ENCODE measurements at places on chromosomes 5 and 9.

GRCh38 chr9:109167716-109168115 is 667 bp upstream of the FRRS1L start:
- DNase-seq: no peak

GRCh38 chr5:172887692-172888091 is 53.6 kb downstream of the ERGIC1 start:
- DNase-seq: no peak

DNA sequence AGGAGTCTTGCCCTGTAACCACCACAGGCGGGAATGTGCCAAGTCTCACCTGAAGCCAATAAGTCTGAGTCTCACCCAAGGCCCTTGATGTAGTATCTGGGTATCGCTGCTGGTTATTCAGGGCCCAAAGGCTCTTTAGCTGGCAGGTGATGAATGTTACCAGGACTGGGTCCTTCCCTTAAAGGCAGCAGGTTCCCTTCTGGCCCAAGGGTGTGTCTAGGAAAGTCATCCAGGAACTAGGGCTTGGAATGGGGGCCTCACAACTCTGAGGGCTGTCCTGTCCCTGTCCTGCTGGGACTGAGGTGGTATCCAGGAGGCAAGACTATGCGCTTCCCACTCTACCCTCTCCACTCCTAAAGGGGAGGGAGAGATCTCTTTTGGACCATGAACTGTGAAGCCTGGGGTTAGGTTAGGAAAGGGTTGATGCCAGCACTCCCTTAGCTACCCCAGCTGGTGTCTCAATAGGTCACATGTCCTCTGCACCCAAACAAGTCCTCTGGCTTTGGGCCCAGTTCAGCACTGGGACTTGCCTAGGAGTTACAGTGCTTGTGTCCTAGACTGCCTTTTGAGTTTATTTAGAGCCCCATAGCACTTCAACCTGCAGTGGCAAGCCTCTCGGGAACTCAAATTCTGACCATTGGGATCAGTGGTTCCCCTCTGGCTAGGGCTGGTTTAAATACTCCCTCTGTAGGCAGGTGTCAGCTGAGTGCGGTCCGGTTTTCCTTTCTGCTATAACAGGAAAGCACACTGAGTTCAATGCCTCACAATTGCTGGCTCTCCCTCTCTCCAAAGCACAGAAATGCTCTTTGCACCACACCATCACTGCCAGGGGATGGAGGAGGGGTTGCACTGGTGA is 22.5 kb upstream of the RANBP3L start:
- no peak for DNase-seq

DNA sequence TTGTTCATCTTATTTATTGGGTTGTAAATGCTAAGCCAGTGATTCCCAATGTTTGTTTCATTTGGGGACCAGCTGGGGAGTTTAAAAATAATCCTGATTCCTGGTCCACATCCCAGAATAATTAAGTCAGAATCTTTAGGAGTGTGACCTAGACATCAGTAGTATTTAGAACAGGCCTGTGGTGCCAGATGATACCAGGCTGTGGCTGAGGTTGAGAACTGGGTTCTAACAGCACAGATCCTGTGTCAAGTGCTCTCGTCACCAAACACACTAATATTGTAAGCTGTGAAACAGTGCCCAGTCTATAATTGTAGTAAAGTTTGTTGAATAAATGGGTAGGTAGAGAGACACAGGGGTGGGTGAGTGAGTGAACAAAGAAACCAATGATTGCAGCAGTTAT is 172.1 kb upstream of the PPP1R2B start:
- DNase-seq: no peak

- no peak for DNase-seq
Observed at GRCh38 chr5:5331848-5332247, 90.6 kb upstream of the ICE1 start.

GRCh38 chr9:99962680-99963261 is 56.3 kb downstream of the STX17 start:
- DNase-seq: no peak

DNA sequence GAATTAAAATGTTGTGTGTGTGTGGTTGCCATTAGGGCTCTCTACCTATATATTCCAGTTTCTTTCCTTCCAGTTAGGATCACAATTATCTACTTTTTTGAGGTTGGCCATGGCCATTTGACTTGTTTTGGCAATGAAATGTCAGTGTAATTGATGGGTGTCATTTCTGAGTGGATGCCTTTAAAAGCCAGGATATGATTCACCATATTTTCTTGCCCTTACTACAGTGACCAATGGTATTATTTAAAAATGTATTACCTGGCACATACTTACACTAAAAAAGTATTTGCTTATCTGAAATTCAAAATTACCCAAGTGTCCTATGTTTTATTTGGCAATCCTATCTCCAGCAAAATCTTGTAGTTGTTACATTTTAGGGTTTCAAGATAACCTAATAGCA is 258.7 kb upstream of the ACTBL2 start:
- no peak for DNase-seq

DNA sequence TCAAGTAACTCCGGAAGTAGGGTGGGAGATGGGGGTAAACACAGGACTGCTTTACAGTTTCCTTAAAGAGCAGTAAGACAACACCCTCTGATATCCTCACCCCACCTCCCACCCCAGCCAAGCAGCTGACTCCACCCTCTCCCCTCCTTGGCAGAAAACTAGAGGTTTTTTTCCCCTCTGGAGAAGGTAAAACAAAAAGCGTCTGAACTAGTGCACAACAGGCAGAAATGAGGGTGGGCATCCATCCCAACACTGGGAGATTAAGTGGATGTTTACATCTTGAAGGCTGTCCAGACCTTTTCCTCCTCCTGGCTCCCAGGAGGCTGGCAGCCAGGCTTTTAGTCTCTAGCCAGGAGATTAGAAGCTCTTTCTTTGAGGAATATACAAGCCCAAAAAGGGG is 13.9 kb upstream of the CTNNAL1 start:
- no peak for DNase-seq

DNA sequence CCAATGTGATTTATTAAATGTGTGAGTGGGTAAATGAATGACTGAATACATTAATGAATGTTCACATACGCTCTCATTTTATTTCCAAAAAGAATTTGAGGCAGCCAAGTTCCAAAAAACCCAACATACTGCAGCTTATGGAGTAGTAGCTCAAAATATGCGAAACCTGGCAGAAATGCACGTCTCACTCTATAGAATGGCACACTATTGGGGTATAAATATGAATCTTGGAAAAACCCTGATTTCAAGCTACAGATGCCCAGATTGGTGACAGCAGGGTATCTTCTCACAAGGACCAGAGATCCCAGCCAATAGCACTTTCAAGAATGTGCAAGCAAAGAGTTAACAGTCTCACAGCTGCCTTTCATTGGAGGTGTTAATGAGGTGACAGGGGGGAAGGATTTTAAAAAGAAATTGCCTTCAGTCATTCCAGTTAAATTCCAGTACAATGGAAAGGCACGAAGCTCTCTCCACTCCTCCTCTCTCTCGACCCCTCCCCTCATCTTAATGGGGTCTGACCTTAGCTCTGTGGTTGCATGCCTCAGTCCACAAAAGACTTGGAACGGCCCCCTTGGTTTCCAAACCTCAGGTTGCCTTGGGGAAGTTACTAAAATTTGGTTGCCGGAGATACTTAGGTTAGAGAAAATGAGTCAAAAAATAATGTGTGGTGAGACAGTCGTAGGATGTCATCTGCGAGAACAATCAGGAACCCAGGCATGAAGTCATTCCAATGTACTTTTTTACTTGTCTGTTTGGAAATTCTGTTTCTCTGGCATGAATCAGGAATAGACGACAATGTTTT is 307.4 kb downstream of the NFIB start:
- no peak for DNase-seq

GRCh38 chr5:143824851-143825720 is 13.1 kb downstream of the HMHB1 start:
- DNase-seq: peak; percentile 85

DNA sequence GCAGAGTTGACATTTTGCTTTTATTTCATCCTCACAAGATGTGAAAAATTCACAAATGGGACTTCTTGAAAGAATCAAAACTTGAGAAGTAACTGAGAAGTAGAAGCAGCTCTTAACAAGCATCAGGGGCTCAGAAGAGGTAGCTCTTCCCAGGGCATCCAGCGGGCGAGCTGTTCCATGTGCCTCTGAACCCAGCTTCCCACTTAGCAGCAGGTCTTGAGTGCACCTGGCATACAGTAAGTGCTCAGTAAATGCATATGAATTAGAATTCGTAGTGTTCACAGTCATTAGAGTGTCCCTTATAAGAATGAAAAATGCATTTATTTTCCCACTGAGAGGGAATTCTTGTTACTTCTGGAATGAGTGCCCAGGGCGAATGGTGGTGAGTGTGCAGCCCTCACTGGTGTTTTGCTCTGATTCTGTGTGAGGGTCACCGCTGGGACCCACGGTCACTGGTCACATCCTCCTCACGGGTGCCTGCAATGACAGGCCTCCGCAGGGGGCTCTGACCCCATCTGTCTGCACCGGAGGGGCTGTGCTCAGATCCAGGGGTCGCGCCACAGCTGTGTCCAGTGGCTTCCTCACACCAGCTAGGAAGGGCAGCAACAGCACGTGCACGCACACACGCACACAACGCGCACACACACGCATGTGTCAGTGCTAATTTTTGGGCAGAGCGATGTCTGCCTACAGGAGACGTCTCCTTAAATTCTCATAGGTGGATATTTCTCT is 26.9 kb downstream of the EXOC3 start:
- DNase-seq: no peak

DNA sequence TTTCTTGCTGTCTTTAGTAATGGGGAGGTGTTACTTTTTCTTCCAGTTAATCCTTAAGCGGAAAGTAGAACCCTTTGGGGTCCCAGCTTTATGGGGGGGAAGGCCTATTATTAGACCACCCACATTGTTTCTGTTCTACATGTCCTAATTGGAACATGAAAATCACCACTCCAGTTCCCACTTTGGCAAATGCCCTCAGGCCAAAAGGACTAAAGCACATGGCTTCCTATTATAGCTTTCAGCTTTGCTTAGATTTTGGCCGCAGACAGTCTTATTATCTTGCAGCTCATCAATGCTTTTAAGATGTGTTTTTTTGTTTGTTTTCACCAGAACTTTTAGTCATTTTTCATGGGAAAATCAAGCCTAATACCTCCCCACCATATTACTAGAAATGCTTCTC is 296.8 kb upstream of the ANKH start:
- no peak for DNase-seq

DNA sequence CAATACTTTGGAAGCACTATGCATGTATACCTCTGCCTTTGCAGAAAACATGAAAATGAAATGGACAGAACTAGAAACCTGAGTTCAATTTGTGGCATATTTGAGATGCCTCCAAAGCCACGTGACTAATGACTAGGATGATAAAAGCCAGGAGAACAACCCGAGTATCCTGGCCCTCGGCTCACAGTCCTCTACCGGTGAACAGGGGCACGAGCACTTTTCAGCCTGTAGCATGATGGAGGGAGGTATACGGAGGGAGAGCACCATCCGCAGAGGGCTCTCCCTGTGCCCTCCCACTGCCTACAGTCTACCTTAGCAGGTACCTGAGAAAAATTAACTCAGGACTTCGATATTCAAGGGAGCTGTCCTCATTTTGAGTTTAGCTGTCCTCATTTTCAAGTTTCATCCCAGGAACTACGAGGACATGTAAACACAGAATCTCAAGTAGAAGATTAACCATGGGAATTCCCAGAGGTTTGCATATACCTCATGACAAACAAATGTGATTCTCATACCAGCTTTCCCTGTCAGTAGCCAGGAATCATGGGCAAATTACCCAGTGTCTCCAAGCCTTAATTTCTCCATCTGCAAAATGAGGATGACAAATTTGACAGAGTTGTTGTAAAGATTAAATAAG is 249.3 kb downstream of the DNAH5 start:
- DNase-seq: no peak

DNA sequence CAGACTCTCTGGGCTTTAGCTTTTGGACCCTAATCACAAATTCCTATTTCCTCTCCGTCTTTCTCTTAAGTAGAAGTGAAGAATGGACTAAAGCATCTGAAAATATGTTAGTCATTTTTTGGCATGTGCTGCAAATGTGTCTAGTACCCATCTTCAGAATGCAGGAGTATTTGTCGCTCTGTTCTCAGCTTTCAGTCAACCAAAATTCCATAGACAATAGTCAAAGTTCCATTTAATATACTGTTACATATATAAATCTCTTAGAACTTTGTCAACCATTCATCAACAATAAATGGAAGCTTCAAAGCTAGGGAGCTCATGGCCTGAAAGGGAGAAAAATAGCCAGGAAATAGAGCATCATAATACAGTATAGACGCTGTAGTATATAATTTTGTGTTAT is 509.4 kb downstream of the BNC2 start:
- DNase-seq: no peak

DNA sequence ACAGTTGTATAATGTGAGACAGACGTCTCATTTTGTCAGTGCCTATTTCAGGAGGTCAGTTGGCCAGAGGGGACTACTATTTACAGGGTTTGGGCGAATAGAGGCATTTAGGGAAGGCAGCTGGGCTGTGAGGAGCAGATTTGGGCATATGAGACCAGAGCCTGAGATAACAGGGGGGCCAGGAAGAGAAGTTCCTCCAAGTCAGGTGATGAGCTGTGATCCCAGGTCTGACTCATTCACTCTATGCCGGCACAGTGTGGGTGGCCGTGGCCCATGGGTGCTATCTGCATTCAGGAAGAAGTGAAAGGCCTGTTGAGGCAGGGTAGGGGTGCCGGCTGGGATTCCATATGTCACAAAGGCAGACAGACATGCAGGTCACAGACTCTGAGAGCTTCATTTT is 142.8 kb downstream of the PDZD2 start:
- no peak for DNase-seq

DNA sequence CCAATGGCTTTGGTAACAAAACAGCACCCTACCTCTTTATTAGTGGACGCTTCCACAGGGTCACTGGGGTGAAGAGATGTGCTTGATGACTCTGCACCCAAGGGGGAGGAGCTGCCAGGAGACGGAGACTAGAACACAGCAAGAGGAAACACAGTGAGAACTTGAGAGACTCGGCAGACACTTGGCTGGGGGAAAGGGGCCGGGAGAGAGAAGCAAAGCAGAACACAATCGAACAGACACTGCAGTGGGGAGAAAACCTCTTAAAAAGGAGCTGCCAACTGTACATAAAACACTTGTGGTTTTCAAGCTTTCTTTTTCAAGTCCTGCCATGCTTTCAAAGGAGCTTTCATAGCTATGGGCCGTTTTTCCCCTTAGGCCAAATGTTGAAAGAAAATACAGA is 151.0 kb downstream of the ENTREP1 start:
- no peak for DNase-seq

GRCh38 chr5:93161661-93162654 is 419.1 kb downstream of the NR2F1-AS1 start:
- DNase-seq: no peak

- no peak for DNase-seq
Observed at GRCh38 chr5:122615146-122615545, 159.7 kb upstream of the SNX2 start.

- DNase-seq: no peak
Observed at GRCh38 chr9:109880276-109881169, 100.5 kb downstream of the PALM2AKAP2 start.

Measured in activated T-cell treated with anti-CD3 and anti-CD28 coated beads, Interleukin-2, amount 50 U/mL, for 1 hour (primary cell).